Sigmoid colon (tissue), 7 donors: ENCODE measurements at places on chromosomes 4 and X. TPM values are rescaled to one million over a fixed set of nuclear protein-coding genes. Genes with fewer than 3 reads are reported as not detected.
A peak's percentile ranks its signal among the peaks of the same experiment; 100 is the strongest.

Gene RTL9
- not detected for polyA plus RNA-seq

Gene SPANXA2
- polyA plus RNA-seq, result not detected

Gene MAGEA1
- not detected for polyA plus RNA-seq

Gene MGAT4D
- polyA plus RNA-seq, result not detected

- no peaks in the 10 kb centered on the region for H3K27me3 ChIP-seq
- H3K27ac ChIP-seq, result no peak overlapping the region
- H3K4me1 ChIP-seq, result no peaks in the 10 kb centered on the region
Observed at GRCh38 chrX:43573441-43574015, 82.6 kb upstream of the MAOA start.

- peak overlapping the region; percentile 92 for H3K27ac ChIP-seq
- H3K36me3 ChIP-seq, result no peaks in the 10 kb centered on the region
- H3K4me3 ChIP-seq, result peak overlapping the region; percentile 80
- H3K4me1 ChIP-seq, result no peaks in the 10 kb centered on the region
Observed at GRCh38 chr4:2007804-2008670, 737 bp downstream of the NELFA start.

DNA sequence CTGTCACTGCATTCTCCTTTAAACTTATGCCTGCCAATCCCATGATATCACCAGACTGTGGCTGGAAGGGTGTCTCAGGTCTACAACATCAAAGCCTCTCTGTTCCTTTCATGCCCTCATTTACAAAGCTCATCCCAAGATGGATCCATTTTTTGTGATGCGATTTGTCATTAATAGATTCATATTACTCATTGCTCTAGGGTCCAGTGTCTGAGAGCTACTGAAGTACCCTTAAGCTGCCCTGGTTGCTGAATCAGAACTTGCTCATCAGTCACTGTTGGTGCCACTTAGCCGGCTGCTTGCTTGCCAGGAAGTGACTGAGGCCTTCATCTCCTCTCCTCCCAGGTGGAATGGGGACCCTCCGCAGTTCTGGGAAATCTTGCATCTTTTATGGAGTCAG, 395.5 kb upstream of the BOD1L1 start:
- no peaks in the 10 kb centered on the region for H3K27me3 ChIP-seq
- no peak overlapping the region for H3K4me3 ChIP-seq
- H3K36me3 ChIP-seq, result no peaks in the 10 kb centered on the region

- H3K27ac ChIP-seq, result peak overlapping the region; percentile 93
- no peaks in the 10 kb centered on the region for H3K27me3 ChIP-seq
- peaks cover 49% of the 10 kb centered on the region for H3K4me1 ChIP-seq
- H3K36me3 ChIP-seq, result no peaks in the 10 kb centered on the region
- no peak overlapping the region for H3K4me3 ChIP-seq
Observed at GRCh38 chr4:56657128-56657527, 24.0 kb downstream of the HOPX start.

- H3K4me1 ChIP-seq, result no peaks in the 10 kb centered on the region
- H3K4me3 ChIP-seq, result no peak overlapping the region
- no peaks in the 10 kb centered on the region for H3K27me3 ChIP-seq
- no peak for DNase-seq
- H3K36me3 ChIP-seq, result no peaks in the 10 kb centered on the region
Observed at GRCh38 chr4:176464748-176465147, 145.0 kb downstream of the SPCS3 start.

DNA sequence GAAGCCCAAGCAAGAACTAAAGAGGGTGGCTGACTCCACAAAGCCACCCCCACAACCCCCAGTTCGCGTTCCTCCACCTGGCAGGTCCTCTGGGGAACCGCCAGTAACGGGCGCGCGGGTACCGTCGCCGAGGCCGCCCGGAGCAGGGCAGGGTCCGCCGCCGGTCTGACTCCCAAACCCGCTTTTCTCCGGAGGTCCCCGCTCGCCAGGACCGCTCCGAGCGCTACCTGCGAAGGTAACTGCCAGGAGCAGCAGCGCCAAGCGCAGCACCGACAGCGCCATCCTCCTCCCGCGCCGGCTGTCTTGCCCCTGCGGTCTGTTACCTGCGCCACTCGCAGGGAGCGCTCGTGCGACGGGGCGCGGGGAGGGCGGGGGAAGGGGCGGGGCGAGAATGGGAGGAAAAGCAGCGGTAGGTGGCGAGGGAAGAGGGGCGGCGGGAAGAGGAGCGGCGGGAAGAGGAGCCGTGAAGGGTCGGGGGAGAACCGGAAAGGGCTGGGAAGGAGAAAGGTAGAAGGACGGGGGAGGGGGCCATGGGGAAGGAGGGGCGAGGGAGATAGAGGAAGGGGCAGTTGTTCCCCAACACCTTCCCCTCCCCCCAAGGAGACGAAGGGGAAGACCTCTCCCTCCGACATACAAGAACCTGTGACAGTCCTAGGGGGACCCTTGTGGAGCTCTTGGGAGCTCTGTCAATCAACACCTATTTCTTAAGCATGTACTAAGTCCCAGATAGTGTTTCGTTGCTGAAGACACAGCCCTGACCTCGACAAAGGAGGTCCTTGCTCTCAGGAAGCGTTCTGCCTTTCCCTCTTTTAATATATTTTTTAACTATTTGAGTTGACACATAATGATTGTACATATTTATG, at the start of gene SPINK2:
TSS of gene SPINK2 (minus strand) at position 321 of the 863 bp plus-strand sequence. CDS start at position 282, 39 bp downstream.
- no peak for DNase-seq
- peak within 1 kb of the TSS; percentile 39 for H3K4me3 ChIP-seq
- no peaks in the 10 kb centered on the region for H3K36me3 ChIP-seq

DNA sequence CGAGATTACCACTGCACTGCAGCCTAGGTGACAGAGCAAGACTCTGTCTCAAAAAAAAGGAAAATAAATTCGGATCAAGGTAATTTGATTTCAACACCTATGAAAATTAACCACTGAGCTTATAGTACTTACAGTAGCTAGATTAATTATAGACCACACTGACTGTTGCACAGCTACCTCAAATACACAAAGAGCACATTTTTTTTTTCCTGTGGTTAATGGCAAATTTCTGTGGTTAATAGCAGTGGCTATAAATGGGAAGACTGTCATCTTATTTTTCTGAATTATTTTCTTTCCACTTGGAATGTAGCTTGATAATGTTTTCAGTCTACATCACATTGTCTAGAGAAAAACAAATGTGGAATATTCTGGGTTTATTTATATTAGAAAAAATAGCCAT, 1661.6 kb upstream of the PCDH7 start:
- no peaks in the 10 kb centered on the region for H3K36me3 ChIP-seq
- no peaks in the 10 kb centered on the region for H3K27me3 ChIP-seq
- H3K4me3 ChIP-seq, result no peak overlapping the region
- no peaks in the 10 kb centered on the region for H3K4me1 ChIP-seq
- H3K27ac ChIP-seq, result no peak overlapping the region

- H3K4me1 ChIP-seq, result no peaks in the 10 kb centered on the region
- H3K27ac ChIP-seq, result no peak overlapping the region
- no peaks in the 10 kb centered on the region for H3K36me3 ChIP-seq
Observed at GRCh38 chr4:157572284-157572683, 351.8 kb downstream of the GRIA2 start.

GRCh38 chrX:68748030-68748429, 80.8 kb upstream of the EFNB1 start:
- no peaks in the 10 kb centered on the region for H3K27me3 ChIP-seq
- DNase-seq, result no peak
- H3K4me1 ChIP-seq, result no peaks in the 10 kb centered on the region
- H3K36me3 ChIP-seq, result no peaks in the 10 kb centered on the region
- no peak overlapping the region for H3K4me3 ChIP-seq
- no peak overlapping the region for H3K27ac ChIP-seq

DNA sequence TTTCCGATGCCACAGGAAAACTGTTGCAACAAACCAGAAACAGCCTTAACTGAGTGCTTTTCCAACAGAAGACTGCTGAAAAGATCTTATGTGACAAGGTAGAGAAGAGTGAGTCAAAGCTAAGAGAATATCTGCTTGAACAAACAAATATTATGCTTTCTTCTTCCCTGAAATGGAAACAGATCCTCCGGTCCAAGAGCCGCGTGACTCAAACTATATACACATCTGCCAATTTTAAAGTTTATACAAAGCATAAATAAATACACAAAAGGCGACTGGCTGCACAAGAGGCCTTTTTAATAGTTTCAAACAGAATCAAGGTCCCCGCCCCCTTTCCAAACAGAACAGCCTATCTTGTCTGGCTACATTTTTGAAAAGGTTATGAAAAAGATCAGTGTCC, 329.7 kb upstream of the F9 start:
- no peak for DNase-seq
- H3K4me1 ChIP-seq, result peaks cover 9% of the 10 kb centered on the region
- peaks cover 22% of the 10 kb centered on the region for H3K27me3 ChIP-seq
- H3K4me3 ChIP-seq, result no peak overlapping the region

DNA sequence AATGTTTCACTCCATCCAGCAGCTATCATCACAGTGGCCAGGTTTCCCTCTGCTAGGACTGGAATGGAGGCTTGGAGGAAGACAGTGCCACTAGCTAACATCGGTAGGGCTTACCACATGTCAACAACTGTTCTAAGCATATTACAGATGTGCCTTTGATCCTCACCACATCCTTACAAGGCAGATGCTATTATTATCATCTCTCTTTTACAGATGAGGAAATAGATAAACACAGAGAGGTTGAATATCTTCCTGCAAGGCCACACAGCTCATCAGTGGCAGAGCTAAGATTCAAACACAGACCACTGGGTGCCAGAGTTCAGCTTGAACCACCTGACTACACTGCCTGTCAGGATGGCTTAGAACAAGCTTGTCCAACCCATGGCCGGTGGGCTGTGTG, 47.4 kb downstream of the MAMLD1 start:
- H3K4me3 ChIP-seq, result no peak overlapping the region
- no peak for DNase-seq
- no peaks in the 10 kb centered on the region for H3K4me1 ChIP-seq
- H3K27me3 ChIP-seq, result no peaks in the 10 kb centered on the region
- no peaks in the 10 kb centered on the region for H3K36me3 ChIP-seq

DNA sequence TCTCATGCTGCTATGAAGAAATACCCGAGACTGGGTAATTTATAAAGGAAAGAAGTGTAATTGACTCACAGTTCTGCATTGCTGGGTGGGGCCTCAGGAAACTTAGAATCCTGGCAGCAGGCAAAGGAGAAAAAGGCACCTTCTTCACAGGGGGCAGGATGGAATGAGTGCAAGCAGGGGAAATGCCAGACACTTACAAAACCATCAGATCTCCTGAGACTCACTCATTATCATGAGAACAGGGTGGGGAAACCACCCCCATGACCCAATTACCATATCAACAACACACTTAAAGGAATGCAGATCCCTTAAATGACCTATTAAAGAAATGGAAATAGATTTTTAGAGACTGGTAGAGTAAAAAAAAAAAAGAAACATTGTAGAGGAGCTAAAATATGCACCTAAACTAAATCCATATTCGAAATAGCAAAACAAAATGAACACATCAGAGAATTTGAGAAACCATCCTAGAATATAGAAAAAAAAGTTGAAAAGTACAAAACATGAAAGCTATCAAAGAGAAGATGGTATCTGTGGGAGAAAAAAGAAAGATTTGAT, 104.3 kb upstream of the UGT8 start:
- no peak for DNase-seq
- H3K36me3 ChIP-seq, result no peaks in the 10 kb centered on the region
- H3K4me1 ChIP-seq, result no peaks in the 10 kb centered on the region
- no peak overlapping the region for H3K4me3 ChIP-seq

DNA sequence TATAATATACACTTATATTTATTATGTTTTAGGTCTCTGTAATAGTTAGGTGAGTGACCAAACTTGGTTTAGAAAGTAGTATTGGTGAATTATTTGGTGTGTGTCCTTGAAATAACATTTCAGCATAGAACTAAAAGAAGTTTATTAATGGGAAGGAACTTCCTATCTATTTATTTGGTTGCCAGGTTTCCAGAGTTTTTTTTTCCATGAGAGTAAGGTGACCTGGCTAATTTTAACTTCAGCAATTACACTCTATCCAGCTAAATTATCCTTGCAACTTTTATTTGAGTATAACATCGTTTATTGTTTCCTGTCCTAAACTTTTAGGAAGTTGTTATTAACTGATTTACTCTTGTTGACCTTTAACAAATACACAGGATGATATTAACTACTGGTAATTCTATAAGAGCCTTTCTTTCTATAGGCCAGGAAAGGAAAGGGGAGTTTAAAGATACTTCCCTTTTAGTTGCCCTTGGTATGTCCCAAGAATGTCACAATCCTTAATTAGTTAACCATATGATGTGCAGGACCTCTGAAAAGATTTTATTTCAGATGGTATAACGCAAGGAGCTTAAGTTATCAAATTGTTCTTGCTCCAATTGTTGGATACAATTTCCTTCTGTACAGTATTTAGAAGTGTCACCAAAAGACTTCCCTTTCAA, 18.9 kb downstream of the PRDM8 start:
- no peaks in the 10 kb centered on the region for H3K36me3 ChIP-seq
- H3K27ac ChIP-seq, result no peak overlapping the region
- no peaks in the 10 kb centered on the region for H3K27me3 ChIP-seq
- no peak for DNase-seq

- H3K4me3 ChIP-seq, result no peak overlapping the region
- H3K27me3 ChIP-seq, result no peaks in the 10 kb centered on the region
- DNase-seq, result no peak
- H3K27ac ChIP-seq, result no peak overlapping the region
- H3K36me3 ChIP-seq, result peaks cover 8% of the 10 kb centered on the region
Observed at GRCh38 chrX:48999030-48999429, 3.0 kb downstream of the GRIPAP1 start.

GRCh38 chr4:145533001-145533400, 51.3 kb downstream of the SMAD1 start:
- H3K4me3 ChIP-seq, result no peak overlapping the region
- no peaks in the 10 kb centered on the region for H3K27me3 ChIP-seq
- H3K36me3 ChIP-seq, result no peaks in the 10 kb centered on the region
- H3K4me1 ChIP-seq, result no peaks in the 10 kb centered on the region
- DNase-seq, result no peak

DNA sequence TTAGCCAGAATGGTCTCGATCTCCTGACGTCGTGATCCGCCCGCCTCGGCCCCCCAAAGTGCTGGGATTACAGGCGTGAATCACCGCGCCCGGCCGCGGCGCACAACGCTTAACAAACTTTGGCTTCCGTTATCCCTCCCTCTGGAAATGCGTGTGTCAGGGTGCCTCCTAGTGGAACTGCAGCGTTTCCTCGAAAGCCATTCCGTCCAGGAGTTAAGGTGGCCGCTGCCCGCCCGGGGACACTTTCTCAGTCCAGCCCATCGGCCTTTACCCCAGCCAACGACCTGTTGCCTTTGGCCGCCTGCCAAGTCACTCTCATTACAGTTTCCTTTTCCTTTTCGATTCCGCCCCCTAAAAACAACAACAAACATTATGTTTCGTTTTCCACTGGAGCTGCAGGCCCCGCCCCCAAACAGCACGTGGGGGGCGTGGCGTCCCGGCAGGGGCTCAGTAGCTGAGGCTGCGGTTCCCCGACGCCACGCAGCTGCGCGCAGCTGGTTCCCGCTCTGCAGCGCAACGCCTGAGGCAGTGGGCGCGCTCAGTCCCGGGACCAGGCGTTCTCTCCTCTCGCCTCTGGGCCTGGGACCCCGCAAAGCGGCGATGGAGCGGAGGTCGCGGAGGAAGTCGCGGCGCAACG, at the start of gene HERC5:
TSS of gene HERC5 (plus strand) at position 450 of the 637 bp plus-strand sequence. CDS start at position 601, 151 bp downstream.
- H3K4me3 ChIP-seq, result peak within 1 kb of the TSS; percentile 80
- DNase-seq, result peak; percentile 94
- H3K4me1 ChIP-seq, result peaks cover 9% of the 10 kb centered on the region
- H3K36me3 ChIP-seq, result no peaks in the 10 kb centered on the region
- H3K27ac ChIP-seq, result peak within 1 kb of the TSS; percentile 75
